ENCODE measurements at places on chromosomes 7 and 10. TPM values are rescaled to one million over a fixed set of nuclear protein-coding genes. Genes with fewer than 3 reads are reported as not detected.

The NODAL gene
- total RNA-seq: 0.16 TPM

The VWA2 gene
- not detected for total RNA-seq

The ARHGEF35 gene
- total RNA-seq: 0.38 TPM

The CCL24 gene
- total RNA-seq: not detected

The WNT8B gene
- not detected for total RNA-seq

GRCh38 chr7:22464299-22464698 lies 35.7 kb downstream of the STEAP1B start:
- H3K4me3 ChIP-seq: no peak overlapping the region
- no peaks in the 10 kb centered on the region for H3K36me3 ChIP-seq
- DNase-seq: no peak

The SEMA3C gene
- 66.5 TPM for total RNA-seq

DNA sequence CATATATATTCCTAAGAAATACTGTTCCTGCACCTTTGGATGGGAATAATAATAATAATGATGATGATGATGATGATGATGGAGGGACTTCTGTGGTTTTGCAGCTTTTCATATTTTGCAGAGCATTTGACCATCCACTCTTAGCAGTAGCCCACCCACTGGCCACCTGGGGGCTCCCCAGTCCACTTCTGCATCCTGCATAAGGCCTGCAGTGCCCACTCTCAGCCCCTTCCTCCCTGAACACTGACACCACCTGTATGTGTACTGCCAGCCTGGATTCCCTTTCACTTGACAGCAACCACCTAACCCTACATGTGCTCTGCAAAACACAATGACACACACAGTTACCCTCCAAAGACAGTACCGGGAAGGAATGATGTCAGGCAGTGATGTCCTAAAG lies 131.4 kb downstream of the ADAM12 start:
- H3K27me3 ChIP-seq: peaks cover 30% of the 10 kb centered on the region
- H3K27ac ChIP-seq: no peak overlapping the region
- H3K36me3 ChIP-seq: no peaks in the 10 kb centered on the region
- H3K4me1 ChIP-seq: no peaks in the 10 kb centered on the region
- no peak overlapping the region for H3K4me3 ChIP-seq

- no peak overlapping the region for H3K27ac ChIP-seq
- no peaks in the 10 kb centered on the region for H3K4me1 ChIP-seq
- DNase-seq: no peak
- H3K36me3 ChIP-seq: no peaks in the 10 kb centered on the region
- H3K27me3 ChIP-seq: no peaks in the 10 kb centered on the region
- H3K4me3 ChIP-seq: no peak overlapping the region
Observed at GRCh38 chr10:52226197-52226847, 87.8 kb upstream of the DKK1 start.

DNA sequence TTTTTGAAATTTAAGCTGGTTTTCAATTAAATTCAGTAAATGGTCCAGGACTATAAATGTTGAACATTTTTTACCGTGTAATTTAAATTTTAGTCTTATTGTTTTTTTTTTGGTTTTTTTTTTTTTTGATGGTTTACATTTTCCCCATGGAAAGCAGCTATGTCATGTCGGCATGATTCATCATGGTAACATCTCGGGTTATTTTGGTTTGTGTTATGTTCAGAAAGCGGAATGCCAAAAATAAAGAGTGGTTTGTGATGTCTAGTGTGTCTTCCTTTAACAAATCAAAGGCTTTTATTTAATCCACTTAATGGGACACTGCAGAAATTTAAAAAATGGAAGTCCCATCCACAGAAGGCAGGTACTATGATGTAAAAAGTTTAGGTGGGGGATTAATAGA lies 58.5 kb downstream of the TRUB1 start:
- no peaks in the 10 kb centered on the region for H3K27me3 ChIP-seq
- no peaks in the 10 kb centered on the region for H3K36me3 ChIP-seq
- H3K4me3 ChIP-seq: no peak overlapping the region

- H3K27ac ChIP-seq: no peak overlapping the region
- no peaks in the 10 kb centered on the region for H3K4me1 ChIP-seq
- no peak for DNase-seq
- no peak overlapping the region for H3K4me3 ChIP-seq
- no peaks in the 10 kb centered on the region for H3K36me3 ChIP-seq
Observed at GRCh38 chr7:48245751-48246472, 74.7 kb downstream of the ABCA13 start.

The TYW1B gene
- total RNA-seq: 2.5 TPM

The CNTNAP2 gene
- 0.99 TPM for total RNA-seq

GRCh38 chr10:6279540-6280267 lies 77.0 kb downstream of the PFKFB3 start:
- no peak for DNase-seq
- H3K4me3 ChIP-seq: no peak overlapping the region
- no peaks in the 10 kb centered on the region for H3K36me3 ChIP-seq
- H3K4me1 ChIP-seq: peaks cover 12% of the 10 kb centered on the region
- no peak overlapping the region for H3K27ac ChIP-seq

- H3K27ac ChIP-seq: no peak overlapping the region
- H3K27me3 ChIP-seq: no peaks in the 10 kb centered on the region
- DNase-seq: no peak
- H3K4me1 ChIP-seq: no peaks in the 10 kb centered on the region
- no peak overlapping the region for H3K4me3 ChIP-seq
Observed at GRCh38 chr7:87797798-87798403, 78.3 kb downstream of the SLC25A40 start.

DNA sequence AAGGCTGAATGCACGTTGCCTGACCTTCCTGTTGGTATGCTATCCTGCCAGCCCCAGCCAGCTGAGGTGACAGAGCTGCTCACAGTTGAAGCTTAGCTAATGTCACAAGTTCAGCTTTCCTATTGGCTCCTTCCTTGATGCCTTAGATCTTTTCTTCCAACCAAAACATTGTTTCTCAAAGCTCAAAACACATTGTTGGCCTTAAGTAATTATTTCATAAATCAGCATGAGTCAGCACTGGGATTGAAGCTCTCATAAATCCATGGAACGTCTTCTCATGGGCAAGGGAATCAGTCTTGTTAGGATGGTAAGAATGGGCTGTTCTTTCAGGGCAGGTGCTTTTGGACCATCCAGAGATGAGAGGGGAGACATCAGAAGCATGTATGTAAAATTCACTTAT lies 128.1 kb upstream of the SAMD8 start:
- H3K36me3 ChIP-seq: peaks cover 66% of the 10 kb centered on the region
- H3K4me3 ChIP-seq: no peak overlapping the region
- no peak overlapping the region for H3K27ac ChIP-seq
- peaks cover 14% of the 10 kb centered on the region for H3K4me1 ChIP-seq

The PLEKHS1 gene
- not detected for total RNA-seq

The LRMDA gene
- 18.7 TPM for total RNA-seq

The PTPRZ1 gene
- 0.80 TPM for total RNA-seq

The CASP7 gene
- 9.9 TPM for total RNA-seq

DNA sequence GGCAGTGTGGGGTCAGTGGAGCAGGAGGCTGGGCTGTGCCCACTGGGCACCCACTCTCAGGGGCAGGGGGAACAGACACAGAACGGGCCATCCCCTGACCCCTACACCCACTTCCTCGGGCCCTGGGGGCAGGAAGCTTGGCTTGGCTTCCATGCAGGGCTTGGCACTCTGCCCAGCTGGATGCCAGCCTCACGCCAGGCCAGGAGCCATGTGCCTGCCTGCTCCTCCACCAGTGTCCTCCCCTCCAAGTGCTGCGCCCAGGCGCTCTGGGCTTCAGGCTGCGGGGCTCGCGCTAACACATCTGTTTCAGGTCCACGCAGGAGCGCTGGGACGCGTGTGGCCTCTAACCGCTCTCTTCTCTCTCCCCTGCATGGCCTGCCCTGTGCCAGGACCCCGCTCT lies 12.7 kb downstream of the LDB3 start:
- peaks cover 93% of the 10 kb centered on the region for H3K4me1 ChIP-seq
- peak overlapping the region; percentile 77 for H3K4me3 ChIP-seq
- peak overlapping the region; percentile 98 for H3K27ac ChIP-seq
- peak; percentile 67 for DNase-seq
- peaks cover 33% of the 10 kb centered on the region for H3K27me3 ChIP-seq

The COBL gene
- 77.1 TPM for total RNA-seq

The SPOCK2 gene
- 8.6 TPM for total RNA-seq

DNA sequence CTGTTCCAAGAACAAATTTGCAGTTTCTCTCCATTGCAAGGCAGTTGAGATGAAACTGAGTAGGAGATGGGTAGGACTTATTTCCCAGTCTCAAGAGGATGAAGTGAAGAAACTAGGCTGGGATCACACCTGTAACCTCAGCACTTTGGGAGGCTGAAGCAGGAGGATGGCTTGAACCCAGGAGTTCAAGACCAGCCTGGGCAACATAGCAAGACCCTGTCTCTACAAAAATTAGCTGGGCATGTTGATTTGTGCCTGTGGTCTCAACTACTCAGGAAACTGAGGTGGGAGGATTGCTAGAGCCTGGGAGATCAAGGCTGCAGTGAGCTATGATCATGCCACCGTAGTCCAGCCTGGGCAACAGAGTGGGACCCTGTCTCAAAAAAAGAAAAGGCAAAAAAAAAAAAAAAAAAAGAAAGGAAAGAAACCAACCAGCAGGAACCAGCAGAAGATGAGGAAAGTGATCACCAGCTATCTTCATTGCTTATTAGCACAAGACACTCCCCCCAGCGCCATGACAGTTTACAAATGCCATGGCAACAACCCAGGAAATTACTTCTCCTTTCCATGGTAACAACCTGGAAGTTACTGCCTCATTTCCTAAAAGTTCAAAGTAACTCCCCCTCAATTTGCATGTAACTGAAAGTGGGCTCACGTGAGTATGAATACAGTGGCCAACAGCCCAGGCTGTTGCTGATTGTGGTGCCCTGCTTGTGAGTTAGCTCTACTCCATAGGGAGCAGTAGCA lies 18.3 kb upstream of the ST8SIA6 start:
- no peak for DNase-seq
- peaks cover 8% of the 10 kb centered on the region for H3K4me1 ChIP-seq
- H3K27me3 ChIP-seq: peaks cover 16% of the 10 kb centered on the region
- H3K36me3 ChIP-seq: no peaks in the 10 kb centered on the region
- no peak overlapping the region for H3K4me3 ChIP-seq

GRCh38 chr10:64209561-64209960 lies 688.4 kb downstream of the REEP3 start:
- H3K27me3 ChIP-seq: no peaks in the 10 kb centered on the region
- no peaks in the 10 kb centered on the region for H3K36me3 ChIP-seq
- H3K4me1 ChIP-seq: no peaks in the 10 kb centered on the region
- DNase-seq: peak; percentile 26
- peak overlapping the region; percentile 53 for H3K27ac ChIP-seq

- no peaks in the 10 kb centered on the region for H3K27me3 ChIP-seq
- H3K4me1 ChIP-seq: peaks cover under 1% of the 10 kb centered on the region
- H3K27ac ChIP-seq: no peak overlapping the region
- H3K36me3 ChIP-seq: no peaks in the 10 kb centered on the region
Observed at GRCh38 chr10:79030705-79031104, 38.1 kb upstream of the ZMIZ1 start.

GRCh38 chr7:18425227-18425626 lies 70.3 kb upstream of the HDAC9 start:
- H3K4me1 ChIP-seq: peaks cover 29% of the 10 kb centered on the region
- H3K36me3 ChIP-seq: no peaks in the 10 kb centered on the region
- no peaks in the 10 kb centered on the region for H3K27me3 ChIP-seq

GRCh38 chr10:119516381-119517234 lies 25.9 kb downstream of the RGS10 start:
- no peak overlapping the region for H3K4me3 ChIP-seq
- H3K27ac ChIP-seq: peak overlapping the region; percentile 30
- no peak for DNase-seq
- no peaks in the 10 kb centered on the region for H3K36me3 ChIP-seq
- no peaks in the 10 kb centered on the region for H3K27me3 ChIP-seq

- H3K27me3 ChIP-seq: no peaks in the 10 kb centered on the region
- no peak for DNase-seq
- no peak overlapping the region for H3K4me3 ChIP-seq
- H3K36me3 ChIP-seq: peaks cover 87% of the 10 kb centered on the region
- H3K27ac ChIP-seq: no peak overlapping the region
- H3K4me1 ChIP-seq: no peaks in the 10 kb centered on the region
Observed at GRCh38 chr7:98194186-98194585, 17.1 kb upstream of the BHLHA15 start.

DNA sequence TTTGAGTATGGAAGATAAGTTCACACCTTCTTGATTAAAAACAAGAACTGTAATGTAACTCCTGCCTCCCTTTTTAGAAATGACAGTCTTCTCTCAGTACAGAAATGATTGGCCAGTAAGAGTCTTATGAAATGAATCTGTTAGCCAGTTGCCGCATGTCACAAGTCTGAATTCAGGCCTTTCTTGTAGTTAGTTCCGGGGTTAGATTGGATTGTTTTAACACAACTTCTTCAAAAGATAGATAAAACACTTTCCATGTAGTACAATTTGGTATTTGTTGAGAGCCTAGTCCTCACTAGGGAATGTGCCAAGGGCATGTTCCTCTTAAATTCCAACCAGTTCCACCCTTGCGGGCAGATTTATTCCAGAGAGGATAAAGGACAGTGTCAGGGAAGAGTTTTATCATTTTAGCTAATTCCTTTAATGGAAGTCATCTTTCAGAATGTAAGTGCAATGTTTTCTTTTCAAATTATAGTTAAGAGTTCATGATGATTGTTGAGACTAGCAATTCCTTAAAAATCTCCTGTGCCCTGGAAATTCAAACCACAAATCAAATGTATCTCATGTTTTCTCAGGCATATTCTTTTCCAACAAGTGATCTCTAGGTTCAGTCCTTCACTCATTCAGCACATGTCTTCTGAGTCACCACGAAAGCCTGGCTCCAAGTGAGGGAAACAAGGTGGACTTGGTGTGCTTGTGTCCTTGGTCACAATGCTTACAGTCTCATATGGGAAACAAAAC lies 4.1 kb downstream of the FHIP2A start:
- no peak overlapping the region for H3K4me3 ChIP-seq
- H3K27me3 ChIP-seq: no peaks in the 10 kb centered on the region
- DNase-seq: no peak
- H3K27ac ChIP-seq: peak overlapping the region; percentile 97
- no peaks in the 10 kb centered on the region for H3K36me3 ChIP-seq
- peaks cover 66% of the 10 kb centered on the region for H3K4me1 ChIP-seq

The GALNT11 gene
- total RNA-seq: 18.6 TPM

DNA sequence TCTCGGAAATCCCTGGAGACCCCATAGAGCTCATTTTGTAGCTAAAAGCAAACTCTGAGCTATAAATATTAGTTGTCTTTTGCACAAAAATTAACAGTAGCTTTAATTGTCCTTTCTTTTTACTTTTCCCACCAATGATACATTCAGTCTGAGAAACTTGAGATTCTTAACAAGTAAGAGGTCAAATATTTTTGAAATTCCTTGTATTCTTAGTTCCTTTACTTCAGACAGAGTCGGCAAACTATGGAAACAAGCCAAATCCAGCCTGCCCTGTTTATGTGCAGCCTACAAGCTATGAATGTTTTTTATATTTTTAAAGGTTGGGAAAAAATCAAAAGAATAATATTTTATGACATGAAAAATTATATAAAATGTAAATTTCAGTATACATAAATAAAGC lies 146.6 kb downstream of the CTNNA3 start:
- no peak overlapping the region for H3K4me3 ChIP-seq
- no peaks in the 10 kb centered on the region for H3K36me3 ChIP-seq
- peaks cover 15% of the 10 kb centered on the region for H3K4me1 ChIP-seq

The SYT15B gene
- 0.93 TPM for total RNA-seq

The BEND7 gene
- 14.7 TPM for total RNA-seq

- H3K4me1 ChIP-seq: peaks cover 28% of the 10 kb centered on the region
- H3K36me3 ChIP-seq: no peaks in the 10 kb centered on the region
- H3K27ac ChIP-seq: no peak overlapping the region
- DNase-seq: no peak
- no peak overlapping the region for H3K4me3 ChIP-seq
Observed at GRCh38 chr10:34543716-34544115, 271.4 kb downstream of the PARD3 start.

All from left ventricle myocardium inferior (tissue), 1 donor.